ENCODE measurements at places on chromosomes 1 and 21.
A peak's percentile ranks its signal among the peaks of the same experiment; 100 is the strongest.

DNA sequence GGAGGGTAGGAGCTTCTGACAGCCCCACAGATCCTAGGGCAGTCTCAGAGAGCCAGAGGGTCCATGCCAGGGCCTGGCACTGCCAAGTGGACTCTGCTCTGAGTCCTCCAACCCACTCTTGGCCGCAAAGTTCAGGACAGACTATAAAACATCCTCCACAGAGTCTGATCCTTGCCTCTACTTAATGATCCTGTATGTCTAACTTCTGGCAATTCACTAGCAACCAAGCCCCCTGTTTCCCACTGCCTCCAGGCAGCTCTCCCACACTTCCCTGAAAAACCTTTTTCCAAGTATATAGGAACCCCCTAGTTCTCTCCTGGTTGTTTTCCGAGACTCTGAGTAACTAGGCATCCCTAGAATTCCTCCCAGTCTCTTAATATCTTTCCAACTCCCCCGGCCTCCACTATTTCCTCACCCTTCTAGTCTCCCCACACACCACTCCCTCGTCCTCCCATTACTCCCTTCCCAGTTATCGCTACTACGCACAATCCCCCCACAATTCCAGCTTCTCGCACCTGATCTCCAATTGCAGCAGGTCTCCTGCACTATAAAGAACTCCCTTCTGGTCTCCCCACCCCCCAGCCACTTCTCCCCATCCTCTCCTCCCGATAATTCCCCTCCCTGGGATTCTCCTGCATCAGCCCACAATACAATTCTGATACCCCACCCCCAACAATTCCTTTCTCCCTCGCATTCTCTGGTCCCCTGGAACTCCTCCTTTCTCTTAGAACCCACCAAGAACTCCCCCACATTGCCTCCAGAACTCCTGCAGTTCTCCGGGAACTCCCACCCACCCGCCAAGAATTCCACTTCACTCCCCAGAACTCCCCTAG, 574 bp downstream of the IGSF9 start:
- no peak for DNase-seq

DNA sequence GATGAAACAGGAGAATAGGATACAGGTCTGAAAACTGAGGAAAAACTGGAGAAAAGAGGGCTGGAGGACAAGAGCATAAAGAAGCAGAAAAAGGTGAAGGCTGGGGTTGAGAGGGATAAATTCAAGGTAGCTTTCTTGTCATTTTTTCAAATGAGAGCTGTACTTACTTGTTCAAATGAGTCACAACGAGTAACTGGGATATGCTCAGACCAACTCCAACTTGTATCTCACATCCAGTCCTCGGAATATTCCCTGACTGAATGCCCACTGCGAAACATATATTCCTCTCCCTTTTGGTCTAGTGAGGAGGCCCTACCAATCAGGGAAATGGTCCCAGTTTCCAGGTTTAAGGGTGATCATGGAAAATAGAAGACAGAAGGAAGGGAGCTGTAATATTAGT, 343.4 kb downstream of the HHIPL2 start:
- DNase-seq: no peak

- peak; percentile 24 for DNase-seq
These were observed 21.3 kb upstream of the TARBP1 start for GRCh38 chr1:234500269-234500668.

GRCh38 chr1:59135761-59136255, 161.1 kb upstream of the FGGY start:
- no peak for DNase-seq

DNA sequence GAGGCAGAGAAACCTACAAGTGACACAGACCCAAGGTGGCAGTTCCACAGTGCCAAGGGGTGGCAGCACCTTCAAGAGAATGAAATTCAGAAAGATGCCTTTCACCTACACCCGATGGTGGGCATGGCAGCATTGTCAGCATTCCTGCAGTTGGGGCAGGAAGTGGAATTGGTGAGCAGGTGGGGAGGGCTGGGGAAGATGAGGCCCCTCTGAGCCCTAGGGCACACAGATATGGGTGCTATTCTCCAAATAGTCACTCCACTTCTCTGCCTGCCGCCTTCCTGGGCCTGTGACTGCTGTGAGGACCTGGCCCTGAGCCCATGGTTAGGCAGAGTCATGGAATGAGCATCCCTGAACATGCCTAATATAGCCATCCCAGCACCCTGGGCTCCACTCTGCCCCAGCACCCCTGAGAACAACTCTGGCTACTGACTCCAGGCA, 8.3 kb downstream of the SHISA4 start:
- DNase-seq: peak; percentile 44

DNA sequence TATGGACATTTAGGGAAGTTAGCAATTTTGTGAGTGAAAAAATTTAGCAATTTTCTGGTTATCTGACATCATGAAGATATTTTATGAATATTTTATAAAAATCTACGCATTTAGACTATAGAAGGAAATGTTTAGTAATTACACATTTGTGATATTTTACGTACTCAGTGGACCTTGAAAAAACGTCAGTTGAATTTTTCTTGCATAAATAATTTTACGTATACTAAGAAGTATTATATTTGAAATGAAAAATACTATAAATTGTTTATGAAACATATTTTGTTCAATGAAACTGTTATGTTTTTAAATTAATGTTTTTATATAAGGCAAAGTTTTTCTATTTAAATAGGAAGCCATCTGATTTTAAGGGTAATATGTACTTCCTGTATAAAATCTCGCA, 462.8 kb downstream of the NCAM2 start:
- no peak for DNase-seq

DNA sequence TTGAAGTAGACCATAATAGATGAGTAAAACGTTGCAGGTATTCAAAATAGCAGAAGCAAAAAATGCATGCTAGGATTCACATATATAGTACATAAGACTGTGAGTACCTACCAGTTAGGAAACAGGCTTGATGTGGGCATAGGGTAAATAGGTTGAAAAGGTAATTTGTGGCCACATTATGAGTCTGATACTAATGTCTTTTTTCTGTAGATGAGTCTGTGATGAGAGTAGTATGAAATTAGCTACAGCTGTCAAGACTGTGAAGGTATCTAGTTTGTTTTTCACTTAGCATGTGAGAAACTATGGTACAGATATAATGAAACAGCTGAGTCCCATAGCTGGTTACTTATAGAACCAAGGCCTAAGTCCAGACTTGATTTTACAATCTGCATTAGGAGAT, 12.4 kb upstream of the SPATA1 start:
- no peak for DNase-seq

DNA sequence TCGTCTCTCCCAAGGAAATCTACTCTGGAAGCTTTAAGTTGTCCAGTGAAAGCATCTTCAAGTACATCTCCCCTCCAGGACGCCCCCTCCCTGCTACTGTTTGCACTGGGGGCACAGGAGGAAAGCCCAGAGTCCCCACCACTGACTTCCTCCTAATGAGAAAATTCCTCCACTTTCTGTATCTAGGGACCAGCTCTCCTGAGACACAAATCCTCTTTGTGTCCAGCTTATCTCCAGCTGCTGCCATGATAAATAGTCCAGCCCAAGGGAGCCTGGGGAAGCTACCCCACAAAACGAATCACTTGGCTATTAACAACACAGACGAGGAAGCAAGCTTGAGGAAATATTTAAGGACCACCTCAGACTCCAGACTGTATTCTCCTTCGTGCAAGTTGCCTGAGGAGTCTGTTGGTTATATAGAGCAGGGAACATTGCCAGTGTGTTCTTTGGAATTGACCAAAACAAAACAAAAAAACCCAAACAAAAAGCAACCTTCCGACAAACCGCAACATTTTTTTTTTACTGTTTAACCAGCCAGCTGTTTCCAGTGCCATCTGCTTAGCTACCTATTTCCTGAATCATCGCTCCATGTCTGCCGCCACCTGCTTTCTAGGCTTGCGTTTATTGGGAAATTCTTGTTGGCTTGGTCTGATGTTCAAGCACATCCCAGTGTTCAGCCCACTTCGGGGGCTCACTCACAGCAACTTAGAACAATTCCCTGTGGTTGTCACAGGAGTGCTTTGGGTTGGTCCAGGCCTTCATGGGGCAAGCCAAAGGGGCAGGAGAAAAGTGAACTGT, 7.7 kb downstream of the C1orf226 start:
- DNase-seq: no peak

GRCh38 chr1:62235576-62235975, 40.9 kb downstream of the L1TD1 start:
- no peak for DNase-seq

DNA sequence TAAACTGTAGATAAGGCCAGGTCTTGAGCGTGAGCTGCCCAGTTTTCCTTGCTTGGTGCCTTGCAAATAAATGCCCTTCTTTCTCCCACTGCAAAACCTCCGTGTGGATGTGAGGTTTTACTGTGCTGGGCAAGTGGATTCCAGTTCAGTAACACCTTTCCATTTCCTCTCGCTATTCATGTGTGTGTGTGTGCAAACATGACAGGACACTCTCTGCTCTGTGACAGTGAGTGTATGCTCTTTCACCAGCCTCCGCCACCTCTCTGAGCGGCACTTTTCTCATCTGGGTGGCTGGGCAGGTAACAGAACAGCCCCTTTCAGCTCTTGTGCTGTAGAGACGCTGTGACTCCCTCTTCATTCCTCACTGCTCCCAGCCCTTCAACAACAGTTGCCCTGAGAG, 23.9 kb downstream of the CNIH3 start:
- DNase-seq: no peak

GRCh38 chr1:8671306-8671917, 146.0 kb downstream of the RERE start:
- no peak for DNase-seq

DNA sequence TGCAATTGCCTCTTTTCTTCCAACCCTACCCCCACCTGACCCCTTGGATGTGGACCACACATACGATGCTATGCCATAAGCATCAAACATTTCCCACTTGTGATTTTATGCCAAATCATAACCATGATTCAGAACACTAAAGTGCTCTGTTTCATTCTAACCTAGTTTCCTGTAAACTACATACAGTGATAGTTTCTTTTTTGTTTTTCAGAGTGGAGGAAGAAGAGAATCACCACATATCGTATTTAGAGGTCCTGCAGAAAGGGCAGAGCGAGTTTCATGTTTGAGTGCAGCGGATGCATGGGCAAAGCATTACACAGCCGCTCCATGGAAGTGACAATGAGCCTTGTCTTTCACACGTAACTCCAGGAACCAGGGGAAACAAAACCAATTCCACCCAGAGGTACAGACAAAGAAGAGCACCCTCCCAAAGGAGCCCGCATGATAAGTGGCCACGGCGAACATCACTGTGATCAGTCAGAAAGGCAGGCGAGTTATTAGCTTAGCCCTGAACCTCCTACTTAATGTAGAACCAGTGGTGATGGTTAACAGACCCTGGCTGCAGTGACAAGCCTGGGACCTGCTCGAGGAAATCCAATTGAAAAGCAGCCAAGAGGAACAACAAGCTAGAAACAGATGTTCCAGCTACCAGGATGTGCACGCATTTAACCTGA, 64.0 kb upstream of the ZNF281 start:
- no peak for DNase-seq

DNA sequence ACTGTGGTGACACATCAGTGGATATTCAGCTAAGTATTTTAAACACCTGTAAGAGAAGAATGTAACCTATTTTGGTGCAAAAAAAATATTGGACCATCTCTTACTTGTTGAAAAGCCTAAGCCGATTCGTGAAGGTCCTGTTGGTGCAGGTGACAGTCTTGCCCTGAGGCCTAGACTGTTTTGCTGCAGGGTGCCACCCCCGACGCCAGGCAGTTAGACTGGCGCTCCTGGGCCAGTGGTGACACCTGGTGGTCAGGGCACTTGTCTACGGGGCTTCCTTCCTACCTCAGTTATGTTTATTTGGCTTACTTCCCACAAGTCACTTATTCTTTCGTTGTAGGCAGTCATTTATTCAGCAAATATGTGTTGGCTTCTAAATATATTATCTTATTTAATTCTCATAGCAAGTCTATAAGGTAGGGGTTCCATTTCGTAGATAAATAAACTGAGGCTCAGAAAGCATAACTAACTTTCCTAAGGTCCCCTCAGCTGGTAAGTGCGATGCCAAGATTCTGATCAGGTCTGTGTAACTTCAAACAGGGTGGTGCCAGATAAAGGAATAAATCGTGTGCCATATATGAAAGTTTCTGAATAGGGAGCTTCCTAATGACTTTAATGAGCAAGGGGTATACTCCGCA, 1.9 kb downstream of the EEIG2 start:
- DNase-seq: peak; percentile 92

DNA sequence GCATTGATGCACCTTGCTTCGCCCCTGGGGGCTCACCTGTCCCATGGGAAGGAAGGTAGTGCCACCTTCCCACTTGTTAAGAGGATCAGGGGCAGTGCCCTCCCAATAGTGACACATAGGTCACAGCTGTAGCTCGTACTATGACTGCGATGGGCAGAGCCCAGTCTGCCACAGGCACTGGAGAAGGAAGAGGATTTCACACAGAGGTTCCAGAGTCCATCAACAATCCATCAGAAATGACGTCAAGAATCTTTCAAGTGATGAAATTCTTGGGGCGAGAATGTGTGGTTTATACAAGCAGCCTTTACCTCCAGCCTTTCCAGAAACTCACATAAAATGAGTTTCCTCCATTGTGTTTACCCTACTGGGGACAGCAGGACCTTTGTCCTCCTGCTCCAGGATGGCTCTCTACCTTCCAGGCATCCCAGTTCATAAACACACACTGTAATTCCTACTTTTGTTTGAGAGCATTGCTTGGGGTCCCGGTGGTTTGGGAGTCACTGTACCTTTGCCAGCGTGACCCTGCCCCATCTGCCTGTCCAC, 260.6 kb upstream of the VAMP3 start:
- DNase-seq: no peak

DNA sequence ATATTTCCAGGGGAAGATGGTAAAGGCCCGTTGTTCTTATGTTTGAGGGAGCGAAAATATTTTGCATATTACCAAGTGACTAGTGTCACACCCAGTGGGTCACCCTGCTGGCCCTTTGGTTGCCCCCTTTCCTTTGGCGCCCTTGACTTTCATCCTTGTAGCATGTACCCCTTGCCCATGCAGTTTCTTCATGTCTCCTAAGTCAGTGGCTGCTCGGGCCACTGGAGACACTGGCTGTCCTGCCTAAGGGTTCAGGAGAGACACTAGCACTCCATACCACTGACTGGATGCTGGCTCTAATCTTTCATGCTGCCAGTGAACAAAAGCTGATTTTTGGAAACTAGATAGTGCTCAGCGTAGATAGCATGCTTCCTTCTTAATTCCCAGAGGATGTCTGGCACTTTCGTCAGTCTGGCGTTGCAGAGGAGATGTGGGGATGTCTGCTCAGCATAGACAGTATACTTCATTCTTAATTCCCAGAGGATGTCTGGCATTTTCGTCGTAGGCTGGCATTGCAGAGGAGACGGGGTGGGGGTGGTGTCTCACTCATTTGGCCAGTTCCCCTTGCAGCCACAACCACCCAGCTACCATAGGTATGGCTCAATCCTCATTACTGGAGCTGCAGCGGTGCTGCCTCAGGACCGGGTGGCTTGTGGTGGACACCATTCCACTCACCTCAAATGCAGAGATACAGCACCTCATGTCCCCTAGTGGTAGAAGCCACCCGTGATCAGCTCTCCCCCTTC, 770.9 kb upstream of the TPTE start:
- DNase-seq: no peak
